ENCODE measurements at places on chromosomes 6 and 20.

GRCh38 chr6:71410164-71410566 is 121.6 kb downstream of the OGFRL1 start:
- no peak for DNase-seq

GRCh38 chr20:58103517-58103904 is 124.9 kb downstream of the ANKRD60 start:
- DNase-seq, result no peak

- DNase-seq, result no peak
These were observed 38.4 kb downstream of the THBS2 start for GRCh38 chr6:169215201-169215681.

DNA sequence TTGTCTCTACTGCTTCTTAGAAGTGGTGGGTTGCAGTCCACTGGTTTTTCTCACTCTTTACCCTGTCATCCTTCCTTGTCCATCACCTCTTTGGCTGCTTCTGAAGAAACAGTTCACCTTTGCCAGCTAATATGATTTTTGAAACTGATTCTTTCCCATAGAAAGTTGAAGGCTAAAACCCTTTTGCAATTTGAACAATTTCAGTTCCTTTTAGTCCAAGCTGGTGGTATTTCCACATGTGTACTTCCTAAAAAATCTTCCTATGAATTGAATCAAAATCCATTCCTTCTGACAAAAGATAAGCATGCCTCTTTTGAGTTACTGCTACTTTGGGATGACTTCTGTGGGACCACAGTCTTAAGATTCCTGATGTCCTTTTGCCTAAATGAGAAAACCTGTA is 210.0 kb upstream of the MAN1A1 start:
- DNase-seq, result no peak

GRCh38 chr6:158416883-158417759 is 104.9 kb downstream of the TULP4 start:
- no peak for DNase-seq

DNA sequence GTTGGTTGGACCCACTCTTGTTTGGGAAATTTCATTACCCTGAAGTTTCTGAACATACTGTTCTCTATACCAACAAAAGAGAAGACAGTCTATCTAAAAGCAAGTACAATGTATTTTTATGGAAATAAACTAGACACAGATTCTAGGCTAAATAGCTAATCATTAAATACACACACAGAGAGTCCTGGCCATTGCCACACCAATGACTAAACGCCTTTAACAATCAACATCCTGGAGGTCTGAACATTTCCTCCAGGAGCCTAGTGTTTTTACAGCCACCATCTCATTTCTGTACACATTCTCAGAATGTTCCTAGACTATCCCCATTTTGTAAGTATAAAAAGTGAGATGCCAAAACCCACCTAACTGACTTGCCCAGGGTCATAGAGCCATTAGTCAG is 141.6 kb upstream of the RREB1 start:
- no peak for DNase-seq

DNA sequence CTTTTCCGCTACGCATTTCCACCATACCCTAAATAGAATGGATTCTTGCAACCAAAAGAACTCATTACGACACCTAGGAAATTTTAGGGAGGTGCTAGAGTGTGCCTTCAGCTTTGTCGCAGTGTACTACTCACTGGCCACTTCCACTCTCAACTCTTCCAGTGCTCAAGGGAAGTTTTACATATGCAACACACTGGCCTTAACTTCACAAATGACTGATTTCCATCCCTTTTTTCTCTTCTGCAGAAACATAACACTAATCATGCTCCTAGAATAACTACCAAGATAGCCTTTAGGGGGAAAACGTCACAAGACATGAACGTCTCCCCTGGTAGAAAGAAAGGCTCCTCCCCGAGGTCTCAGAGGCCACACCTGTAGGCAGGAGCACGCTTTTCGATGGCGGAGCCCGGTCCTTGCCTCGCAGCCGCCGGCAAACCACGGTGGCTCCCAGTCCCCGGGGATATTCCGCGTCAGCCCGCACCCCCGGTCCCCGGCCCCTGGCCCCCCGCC is 584 bp downstream of the LYRM4 start:
- peak; percentile 55 for DNase-seq

- no peak for DNase-seq
These were observed 195.2 kb upstream of the PROKR2 start for GRCh38 chr20:5511930-5512329.

DNA sequence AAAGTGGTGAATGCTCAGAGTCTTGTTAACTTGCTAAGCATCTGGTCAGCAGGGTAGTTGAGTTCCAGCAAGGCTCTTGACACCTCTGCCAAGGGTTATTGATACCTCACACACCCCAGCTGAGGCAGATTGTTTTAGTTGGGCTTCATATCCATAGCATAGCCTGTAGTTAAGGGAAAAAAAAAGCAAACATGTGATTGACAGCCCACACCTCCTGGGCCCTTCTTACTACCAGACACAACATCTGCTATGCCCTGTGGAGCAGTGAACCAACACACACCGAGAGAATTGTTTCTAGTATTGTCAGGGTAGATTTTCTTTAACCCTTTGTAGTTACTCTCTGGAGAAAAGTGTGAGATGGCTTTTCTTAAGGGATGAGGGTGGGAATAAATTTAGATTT is 697.0 kb upstream of the POU3F2 start:
- DNase-seq, result no peak

DNA sequence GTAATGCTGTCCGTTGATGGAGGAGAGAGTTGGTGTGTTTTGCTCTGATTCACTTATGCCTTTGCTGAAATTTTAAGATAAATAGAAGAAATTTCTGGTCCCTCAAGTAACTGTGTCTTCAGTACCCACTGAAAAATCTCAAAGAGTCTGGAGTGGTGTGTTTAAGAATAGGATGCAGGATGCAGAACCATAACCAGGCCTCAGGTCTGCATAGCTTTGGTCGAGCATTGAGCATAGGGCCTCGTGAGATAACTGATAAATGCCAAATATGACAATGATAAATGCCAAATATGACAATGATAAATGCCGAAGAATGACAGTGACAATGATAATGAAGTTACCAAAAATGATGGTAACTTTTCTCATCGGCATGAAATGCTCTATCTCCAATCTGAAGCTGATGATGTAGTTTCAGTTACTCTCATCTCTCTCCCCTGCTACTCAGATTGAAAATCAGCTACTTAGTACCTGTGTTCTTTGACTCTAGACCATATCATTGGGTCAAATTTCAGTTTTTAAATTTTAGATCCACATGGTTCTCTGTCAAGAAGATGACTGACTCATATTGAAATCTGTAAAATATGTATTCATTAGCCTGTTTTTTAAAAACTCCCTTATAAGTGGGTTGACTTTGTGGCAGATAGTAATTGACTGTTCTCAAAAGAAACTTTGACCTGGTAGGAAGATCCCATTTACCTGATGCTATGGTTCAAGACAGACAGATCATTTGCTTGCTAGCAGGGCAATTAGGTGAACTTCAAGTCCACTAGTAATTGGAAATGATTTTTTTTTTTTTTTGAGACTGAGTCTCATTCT is 96.6 kb downstream of the SLC16A10 start:
- no peak for DNase-seq

- DNase-seq, result no peak
These were observed 124.9 kb downstream of the LAMA2 start for GRCh38 chr6:129007701-129008373.

- DNase-seq, result no peak
These were observed 35.5 kb upstream of the TBXT start for GRCh38 chr6:166203003-166203640.

DNA sequence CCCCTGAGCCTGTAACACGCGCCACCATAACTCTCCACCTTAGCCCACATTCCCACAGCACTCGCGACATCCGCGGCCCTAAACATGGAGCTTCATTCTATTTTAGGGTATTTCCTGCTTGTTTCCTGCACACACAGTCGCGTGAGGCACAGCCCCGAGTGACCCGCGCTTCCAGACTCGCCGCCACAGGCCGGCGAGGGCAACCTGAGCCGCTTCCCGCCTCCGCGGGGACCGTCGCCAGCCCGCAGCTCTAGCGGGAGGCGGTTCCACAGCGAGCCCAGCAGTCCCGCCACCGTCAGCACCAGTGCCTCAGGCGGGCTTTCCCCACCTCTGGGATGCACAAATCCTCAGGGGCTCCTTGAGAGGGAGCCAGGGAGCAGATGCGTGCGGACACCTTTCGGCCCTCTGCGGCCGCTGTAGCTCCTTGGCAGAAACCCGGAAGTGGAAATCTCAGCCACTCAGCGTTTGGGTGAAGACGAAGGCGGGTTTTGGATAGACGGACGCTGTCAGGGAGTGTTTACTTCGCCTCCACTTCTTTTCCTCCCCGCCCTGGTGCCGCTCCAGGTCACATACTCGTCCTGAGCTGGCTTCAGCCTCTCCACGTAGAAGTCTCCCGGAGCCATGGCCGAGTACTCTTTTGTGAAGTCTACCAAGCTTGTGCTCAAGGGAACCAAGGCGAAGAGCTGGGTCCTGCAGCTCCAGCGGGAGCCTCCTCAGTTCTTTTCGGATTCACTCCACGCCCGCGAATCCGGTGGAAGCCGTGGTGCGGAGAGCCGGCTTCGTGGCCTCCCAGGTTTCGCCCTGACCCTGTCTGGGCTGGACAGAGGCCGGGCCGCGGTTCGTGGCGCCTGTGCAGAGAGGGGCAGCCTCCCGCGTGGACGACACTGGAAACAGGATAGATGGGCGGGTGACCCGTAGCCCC is 2177.4 kb upstream of the DEFB115 start:
- no peak for DNase-seq

DNA sequence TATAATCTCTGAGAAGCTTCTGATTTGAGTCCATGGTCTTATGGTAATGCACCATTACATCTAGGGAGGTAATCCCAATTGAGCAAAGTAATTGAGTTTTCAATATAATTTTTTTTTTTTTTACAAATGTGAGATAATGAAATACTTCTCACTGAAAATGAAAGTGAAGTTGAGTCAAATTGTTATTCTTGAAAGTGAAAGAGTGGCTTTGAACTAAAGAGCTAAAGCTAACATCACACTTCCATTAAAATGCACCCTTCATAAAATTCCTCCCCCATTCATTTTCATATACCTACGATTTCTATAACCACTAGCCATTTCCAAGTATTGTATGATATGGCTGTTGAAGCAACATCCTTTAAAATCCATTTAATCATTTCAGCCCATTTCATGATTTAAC is 149.1 kb upstream of the IMPG1 start:
- DNase-seq, result no peak

DNA sequence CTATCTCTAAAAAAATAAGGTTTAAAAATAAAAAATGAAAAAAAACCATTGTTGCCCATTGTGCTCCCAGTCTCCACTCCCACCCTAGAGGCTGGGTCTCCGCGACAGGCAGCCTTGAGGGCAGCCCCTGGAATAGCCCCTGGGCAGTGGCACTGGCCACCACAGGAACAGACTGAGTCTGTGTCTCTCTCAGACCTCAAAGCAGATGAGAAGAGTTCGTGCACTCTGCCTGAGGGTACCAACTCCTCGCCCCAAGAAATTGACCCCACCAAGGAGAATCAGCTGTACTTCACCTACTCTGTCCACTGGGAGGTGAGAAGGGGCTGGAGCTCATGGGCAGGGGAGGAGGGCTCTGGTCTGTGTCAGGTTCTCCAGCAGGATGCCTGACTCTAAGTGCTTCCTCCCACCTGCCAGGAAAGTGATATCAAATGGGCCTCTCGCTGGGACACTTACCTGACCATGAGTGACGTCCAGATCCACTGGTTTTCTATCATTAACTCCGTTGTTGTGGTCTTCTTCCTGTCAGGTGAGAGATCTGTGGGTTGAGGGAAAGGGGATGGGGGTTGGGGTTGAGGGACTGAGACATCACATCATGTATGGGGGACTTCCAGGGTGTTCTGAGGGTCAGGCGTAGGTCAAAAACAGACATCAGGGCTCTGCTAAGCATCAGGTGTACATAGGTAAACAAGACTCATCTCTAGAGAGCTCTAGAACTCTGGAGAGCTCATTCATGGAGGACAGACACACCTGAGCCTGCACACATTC is 35.6 kb downstream of the TM9SF4 start:
- no peak for DNase-seq

DNA sequence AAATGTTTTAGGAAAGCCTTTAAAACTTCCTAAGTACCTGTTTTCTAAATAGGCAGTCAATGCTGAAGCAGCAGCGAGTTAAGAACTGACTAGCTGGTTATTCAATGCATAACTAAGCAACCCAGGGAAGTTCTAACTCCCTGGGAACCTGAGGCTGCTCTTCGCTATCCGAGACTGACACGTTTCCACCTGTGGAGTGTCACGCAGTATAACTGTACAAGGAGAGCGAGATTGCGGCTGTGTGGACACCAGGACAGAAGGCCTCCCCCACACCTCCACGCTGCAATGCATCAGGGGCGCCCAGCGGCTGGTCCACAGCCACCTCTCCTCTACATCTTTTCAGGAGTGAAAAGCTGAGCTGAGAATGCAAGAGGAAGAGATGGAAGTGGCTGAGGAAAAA is 8.0 kb downstream of the PXDC1 start:
- DNase-seq, result no peak

DNA sequence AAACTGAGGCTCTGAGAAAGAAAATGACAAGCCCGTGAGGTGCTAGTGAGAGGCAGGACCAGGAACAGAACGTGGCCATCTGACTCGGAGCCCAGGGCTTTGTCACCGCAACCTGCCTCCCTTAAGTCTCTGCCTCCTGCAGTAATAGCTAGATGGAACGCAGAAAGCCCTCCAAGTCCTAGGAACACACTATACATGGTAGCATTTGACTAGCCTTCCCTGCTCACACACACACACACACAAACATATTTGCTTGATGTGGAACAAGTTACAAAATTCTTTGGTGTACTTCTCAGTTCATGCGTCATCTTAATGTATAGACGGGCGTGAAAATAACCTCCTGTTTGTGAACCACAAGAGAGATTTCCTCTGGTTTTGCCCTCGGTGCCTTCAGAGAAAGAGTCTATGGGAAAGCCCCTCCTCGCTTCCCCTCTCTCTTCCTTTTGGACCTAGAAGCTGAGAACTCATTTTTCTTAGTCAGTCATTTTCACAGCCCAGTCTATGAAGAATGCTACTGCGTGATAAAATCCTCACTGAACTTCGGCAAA is 38.8 kb downstream of the C6orf52 start:
- DNase-seq, result no peak

DNA sequence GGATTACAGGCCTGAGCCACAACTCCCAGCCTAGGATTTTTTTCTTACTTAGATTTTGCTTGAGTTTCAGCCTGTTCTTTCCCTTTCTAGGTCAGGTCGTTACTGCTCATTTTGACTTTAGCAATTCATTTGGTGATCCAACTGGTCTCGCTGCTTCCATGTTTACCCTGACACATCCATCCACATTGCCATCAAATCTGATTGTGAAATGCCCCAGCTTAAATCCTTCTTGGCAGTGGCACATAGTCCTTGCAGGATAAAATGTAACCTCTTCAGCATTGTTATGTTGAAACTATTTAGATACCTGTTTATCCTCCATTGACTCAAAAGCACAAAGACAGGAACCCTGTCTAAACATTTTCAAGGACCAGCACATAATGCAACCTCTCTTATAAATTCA is 77.2 kb downstream of the DNAH8 start:
- DNase-seq, result no peak

All from T-helper 9 cell (primary cell).